EH (cell line): ENCODE measurements at places on chromosomes 5 and 9.

DNA sequence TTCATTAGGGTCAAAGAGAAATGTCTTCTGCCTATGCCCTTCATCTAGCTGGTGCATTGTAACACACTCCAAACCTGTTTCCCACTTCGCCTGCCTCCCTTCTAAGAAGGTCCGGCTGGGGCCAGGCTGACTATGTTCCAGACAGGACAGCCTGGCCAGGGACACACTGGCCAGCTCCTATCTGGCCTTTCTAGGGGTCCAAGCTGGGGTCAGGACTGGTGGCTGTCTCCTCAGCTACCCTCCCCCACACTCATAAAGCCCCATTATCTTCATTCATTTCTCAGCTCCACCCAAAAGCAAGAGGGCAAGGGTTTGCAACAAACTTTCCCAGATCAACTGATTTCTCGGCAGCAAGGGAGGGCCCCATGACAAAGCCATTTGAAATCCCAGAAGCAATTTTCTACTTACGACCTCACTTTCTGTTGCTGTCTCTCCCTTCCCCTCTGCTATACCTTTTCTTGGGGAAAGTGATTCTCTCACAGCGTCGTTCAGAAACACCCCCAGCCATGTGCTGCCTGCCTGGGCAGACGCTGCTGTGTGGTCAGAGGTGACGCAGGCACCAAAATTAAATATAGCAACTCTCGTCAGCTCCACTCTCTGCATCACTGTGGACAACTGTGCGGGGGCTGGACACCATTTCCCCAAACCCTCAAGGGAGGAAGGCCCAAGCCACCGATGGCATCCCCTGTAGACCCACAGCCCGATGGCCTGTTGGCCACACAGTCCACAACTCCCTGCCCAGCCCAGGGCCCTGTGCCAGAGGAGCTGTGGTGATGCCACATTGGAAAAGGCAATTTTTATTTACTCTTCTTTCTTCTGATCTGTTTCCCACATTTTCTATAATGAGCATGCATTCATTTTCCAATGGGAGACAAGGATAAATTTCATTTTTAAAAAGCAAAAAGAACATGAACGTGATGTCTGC, 6.1 kb downstream of the IL13 start:
- DNase-seq = no peak

GRCh38 chr9:138095813-138096518, 218.4 kb downstream of the CACNA1B start:
- DNase-seq = no peak

DNA sequence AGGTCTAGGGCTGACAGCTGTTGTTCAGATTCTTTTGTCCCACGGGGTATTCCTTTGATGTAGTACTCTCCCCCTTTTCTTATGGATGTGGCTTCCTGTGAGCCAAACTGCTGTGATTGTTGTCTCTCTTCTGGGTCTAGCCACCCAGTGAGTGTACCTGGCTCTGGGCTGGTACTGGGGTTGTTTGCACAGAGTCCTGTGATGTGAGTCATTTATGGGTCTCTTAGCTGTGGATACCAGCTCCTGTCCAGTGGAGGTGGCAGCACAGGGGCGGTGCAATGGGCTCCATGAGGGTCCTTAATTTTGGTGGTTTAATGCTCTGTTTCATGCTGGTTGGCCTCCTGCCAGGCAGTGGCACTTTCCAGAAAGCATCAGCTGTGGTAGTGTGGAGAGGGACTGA, 161.3 kb downstream of the CAVIN4 start:
- DNase-seq = no peak

DNA sequence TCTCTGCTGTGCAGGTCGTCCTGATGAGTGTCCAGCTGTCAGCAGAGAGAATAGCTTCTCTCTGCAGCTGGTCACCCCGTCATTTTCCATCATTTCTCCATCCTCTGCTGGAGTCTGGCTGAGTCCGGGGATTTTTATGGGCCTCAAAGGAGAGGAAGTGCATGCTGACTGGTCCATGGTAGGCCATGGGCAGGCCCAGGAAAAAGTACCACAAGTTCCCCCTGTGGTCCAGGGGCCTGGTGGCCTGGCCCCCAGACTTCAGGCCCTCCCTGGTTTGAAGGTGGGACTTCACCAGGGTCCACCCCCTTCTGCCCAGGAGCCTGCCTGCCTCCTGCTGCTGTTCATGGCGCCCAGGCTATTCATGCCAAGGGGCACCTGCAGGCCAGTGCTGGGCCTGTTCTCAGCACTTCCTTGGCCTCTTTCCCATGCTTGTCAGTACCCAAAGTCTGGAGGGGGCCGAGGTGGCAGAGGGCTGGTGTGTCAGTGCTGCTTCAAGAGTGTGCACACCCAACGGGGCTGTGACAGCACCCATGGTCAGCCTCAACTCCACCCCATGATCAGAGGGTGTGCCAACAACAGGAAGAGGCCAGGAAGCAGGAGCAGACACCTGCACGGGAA, 7.3 kb upstream of the MTMR12 start:
- no peak for DNase-seq
